Epithelial cell of proximal tubule (primary cell): ENCODE measurements at places on chromosomes 1 and 21. TPM values are rescaled to one million over a fixed set of nuclear protein-coding genes. Genes with fewer than 3 reads are reported as not detected.
A peak's percentile ranks its signal among the peaks of the same experiment; 100 is the strongest.

DNA sequence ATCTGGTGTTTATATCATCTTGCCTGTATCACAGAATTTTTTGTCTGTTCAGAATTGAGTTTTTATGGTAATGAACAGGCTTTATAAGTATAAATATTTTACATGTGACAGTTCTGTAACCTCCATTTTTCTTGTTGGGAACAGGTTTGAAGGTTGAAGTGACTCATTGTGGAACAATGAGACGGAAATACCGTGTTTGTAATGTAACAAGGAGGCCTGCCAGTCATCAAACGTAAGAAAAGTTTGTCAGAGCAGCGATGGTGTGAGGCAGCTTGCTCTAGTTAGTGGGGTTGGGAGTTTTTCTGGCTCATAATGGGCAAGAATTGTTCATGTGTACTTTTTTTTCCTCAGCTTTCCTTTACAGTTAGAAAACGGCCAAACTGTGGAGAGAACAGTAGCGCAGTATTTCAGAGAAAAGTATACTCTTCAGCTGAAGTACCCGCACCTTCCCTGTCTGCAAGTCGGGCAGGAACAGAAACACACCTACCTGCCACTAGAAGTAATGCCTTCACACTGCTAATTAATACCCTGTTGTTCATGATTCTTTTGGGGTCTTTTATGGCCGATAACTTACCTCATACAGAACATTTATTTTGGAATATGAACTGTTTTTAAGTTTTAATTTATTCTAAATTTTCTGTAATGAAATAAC, 75.2 kb upstream of the TEKT2 start:
- DNase-seq = peak; percentile 42

- no peak for DNase-seq
Measured at GRCh38 chr1:193730017-193730416, 543.6 kb upstream of the B3GALT2 start.

DNA sequence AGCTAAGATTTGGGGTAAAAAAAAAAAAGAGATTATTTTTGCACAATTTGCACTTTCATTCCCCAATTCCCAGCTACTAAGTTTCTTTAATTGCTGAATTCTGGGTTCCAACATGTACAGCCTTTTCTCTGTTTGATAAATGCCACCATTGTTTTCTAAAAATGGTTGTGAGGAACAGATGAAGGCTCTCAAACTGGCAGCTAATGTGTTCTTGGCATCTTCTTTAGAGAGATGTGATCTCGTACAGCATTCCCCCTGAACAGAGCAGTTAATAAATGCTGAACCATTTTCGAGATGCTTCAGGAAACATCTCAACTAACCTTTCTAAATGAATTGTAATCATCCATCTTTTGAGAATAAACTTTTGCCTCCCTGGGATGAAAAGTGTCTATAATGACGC, 107.9 kb upstream of the DYNLT5 start:
- no peak for DNase-seq

DNA sequence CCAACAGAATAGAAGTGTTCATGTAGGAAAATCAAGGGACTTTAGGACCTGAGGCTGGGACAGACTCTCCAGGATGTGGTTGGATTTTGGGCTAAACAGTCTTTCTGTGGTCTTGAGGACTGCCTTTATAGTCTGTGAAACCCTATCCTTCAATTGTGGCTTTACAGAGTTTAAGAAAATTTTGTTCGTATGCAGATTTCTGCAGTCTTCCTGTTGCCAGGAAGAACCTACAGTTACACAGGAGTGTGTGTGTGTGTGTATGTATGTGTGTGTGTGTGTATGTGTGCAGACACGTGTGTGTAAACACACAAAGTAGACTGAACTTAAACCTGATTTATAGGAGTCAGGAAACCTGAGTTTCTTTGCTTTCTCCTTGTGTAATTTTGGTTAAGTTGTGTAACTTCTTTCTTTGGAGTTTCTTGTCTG, 22.8 kb downstream of the NEK7 start:
- DNase-seq = no peak

- DNase-seq = no peak
Measured at GRCh38 chr1:236159704-236160539, 17.6 kb downstream of the GPR137B start.

DNA sequence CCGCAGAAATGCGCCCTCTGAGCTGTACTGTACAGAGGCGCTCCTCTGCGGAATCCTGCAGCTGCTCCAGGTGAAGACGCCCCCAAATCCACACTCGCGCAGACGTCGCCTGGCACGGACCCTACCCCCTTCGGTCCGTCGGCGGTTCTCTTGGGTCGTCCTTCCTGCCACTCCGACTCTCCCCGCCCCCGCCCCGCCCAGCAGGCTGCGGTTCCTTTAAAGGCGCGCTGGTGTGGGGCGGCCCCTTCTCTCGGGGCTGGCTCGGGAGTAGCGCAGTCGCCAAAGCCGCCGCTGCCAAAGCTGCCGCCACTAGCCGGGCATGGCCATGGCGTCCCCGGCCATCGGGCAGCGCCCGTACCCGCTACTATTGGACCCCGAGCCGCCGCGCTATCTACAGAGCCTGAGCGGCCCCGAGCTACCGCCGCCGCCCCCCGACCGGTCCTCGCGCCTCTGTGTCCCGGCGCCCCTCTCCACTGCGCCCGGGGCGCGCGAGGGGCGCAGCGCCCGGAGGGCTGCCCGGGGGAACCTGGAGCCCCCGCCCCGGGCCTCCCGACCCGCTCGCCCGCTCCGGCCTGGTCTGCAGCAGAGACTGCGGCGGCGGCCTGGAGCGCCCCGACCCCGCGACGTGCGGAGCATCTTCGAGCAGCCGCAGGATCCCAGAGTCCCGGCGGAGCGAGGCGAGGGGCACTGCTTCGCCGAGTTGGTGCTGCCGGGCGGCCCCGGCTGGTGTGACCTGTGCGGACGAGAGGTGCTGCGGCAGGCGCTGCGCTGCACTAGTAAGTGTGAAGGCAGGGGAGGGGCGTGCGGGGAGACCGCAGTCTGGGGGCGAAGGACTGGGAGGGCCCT, at the start of gene RASSF5:
TSS of gene RASSF5 (plus strand) at position 248 of the 846 bp plus-strand sequence. CDS start at position 320, 72 bp downstream.
- DNase-seq = no peak

Gene HORMAD1
- total RNA-seq = not detected in 2 replicates

DNA sequence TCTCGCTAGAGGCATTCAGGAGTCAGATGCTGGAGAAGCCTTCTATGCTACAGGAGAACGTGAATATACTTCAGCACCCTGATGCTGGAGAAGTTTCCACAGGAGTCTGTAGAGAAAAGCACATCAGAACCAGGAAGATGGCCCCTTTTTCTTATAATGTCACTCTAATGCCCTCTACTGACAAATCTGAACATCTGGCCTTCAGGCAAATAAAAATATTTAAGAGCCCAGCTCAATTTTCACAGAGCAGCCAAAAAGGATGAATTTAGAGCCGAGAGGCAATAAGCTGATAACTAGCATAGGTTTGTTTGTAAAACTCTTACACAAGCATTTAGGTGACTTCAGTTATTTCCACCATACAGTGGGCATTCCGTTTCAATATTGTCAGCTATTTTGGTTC, 3.8 kb upstream of the RRP15 start:
- no peak for DNase-seq

- DNase-seq = no peak
Measured at GRCh38 chr1:94874423-94874822, 52.5 kb downstream of the CNN3 start.

Gene EFNA3
- 1.7 and 2.8 TPM in 2 replicates for total RNA-seq

DNA sequence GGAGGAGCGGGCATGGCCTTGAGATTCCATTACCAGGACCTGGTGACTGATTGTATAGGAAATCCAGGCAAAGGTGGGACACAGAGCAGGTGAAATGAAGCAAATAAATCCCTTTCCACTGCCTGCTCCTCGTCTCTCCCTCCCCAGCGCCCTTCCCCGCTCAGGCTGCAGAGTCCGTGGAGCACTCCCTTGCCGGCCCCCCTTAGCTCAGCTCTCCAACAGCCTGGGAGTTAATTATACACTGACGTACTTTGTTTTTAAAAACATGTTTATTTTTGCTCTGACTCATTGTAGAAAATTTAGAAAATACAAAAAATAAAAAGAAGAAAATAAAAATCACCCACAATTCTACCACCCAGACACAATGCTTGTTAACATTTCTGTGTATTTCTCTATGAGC, 61.7 kb downstream of the LGR6 start:
- DNase-seq = no peak

DNA sequence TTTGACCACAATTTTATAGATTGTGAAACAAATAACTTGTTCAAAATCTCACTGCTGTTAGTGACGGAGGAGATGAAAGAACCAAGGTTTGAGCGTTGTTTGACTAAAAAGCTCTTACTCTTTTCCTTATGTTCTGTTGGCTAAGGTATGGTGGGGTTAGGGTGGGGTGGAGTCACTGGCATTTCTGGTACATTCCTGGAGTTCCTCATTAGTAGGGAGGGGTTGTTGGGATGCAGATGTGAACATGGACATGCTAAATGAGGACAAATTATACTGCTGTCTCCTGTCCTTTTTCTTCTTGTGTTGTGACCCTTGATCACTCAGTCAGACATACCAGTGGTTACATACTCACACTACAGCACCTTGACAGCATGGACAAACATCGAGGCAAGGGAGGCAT, 26.2 kb upstream of the CD1D start:
- DNase-seq = no peak

DNA sequence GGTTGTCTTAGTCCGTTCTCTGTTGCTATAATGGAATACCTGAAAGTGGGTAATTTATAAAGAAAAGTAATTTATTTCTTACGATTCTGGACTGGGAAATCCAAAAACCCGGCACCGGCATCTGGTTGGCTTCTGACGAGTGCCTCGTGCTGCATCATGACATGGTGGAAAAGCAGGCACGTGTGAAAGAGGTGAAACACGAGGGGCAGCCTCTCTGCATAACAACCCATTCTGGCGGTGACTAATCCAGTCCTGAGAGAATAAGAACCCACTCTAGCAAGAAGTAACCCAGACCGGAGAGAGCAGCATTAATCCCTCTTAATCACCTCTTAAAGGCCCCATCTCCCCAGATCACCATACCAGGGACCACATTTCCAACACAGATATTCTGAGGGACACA, 2.7 kb upstream of the EDEM3 start:
- DNase-seq = no peak

Gene NFASC
- 0.29 TPM in 2 replicates for total RNA-seq

Gene ABCG1
- not detected in 2 replicates for total RNA-seq

- no peak for DNase-seq
Measured at GRCh38 chr21:42088148-42088547, 17.0 kb downstream of the UMODL1 start.

DNA sequence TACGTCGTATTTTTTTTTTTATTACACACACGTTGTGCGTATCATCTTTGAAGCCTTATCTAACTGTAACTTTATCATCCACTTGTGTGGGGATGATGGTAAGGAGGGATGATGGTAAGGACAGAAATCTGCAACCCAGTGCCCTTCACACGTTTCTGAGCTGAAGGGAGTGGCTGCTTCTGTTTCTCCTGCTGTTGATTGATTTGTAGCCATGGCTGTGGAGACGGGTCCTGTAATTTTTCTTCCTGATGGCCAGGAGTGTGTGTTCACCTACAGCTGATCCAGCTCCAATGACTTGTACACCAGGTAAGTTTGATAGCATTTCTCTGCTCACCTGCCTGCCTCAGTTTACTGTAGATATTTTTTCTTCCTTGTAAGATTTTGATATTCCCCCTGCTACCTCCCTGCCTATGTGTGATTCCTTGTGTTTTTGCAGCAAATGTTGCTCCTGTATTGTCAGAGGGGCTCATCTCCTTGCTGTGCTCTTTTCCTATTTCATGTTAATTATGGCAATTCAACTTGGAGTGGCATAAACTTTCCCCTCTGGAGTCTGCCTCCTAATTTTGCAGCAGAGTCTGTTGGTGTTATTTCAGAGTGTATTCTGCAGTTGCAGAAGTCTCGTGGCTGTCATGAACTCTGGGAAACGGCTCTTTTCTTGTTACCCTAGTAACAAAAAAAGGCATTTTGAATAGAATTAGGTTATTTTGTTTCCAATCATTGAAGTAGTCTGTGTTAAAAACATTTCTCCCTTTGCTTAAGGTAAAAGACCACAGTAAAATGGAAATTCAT, 64.1 kb downstream of the SH3BGR start:
- no peak for DNase-seq

- DNase-seq = no peak
Measured at GRCh38 chr1:111030590-111030989, 66.9 kb upstream of the LRIF1 start.

Gene ATP5PB
- total RNA-seq = 329 and 351 TPM in 2 replicates

- DNase-seq = no peak
Measured at GRCh38 chr21:39934895-39935294, 67.7 kb downstream of the PCP4 start.

Gene AUNIP
- total RNA-seq = 6.2 and 13.0 TPM in 2 replicates

- no peak for DNase-seq
Measured at GRCh38 chr1:176811511-176812288, 348.7 kb downstream of the PAPPA2 start.

- no peak for DNase-seq
Measured at GRCh38 chr1:114021665-114022099, 42.4 kb downstream of the OLFML3 start.

Gene FAM229A
- 1.7 and 11.7 TPM in 2 replicates for total RNA-seq

Gene FHAD1
- total RNA-seq = 0.35 and 0.43 TPM in 2 replicates

DNA sequence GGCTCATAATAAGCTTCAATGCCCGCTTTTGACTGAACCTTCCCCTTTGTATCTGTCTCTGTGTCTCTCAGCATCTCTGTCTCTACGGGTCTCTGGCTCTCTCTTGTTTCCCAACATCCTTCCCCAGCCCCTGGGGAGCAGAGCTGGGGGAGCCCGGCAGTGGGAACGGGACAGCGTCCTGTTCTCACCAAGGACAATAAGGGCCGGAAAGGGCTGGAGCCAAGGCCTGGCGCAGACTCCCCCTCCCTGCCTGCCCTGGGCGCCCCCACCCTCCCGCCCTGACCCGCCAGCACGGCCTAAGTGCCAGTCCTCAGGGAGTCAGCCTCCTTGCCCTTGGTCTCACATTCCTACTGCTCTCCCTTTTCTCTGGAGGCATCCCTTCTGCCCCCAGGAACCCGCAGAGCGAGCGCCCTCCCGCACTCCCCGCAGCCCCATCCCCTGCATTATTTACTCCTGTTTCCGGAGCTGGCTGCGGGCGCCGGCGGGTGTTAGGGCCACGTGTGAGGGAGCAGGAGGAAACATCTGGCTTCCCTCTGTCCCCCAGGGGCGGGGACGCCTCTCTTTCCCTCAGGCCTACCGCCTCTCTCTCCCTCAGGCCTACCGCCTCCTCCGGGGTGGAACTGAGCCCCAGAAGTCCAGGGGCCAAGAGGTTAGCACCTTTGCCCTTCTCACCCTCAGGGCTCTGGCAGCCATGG, 6.5 kb downstream of the KRTCAP2 start:
- no peak for DNase-seq

DNA sequence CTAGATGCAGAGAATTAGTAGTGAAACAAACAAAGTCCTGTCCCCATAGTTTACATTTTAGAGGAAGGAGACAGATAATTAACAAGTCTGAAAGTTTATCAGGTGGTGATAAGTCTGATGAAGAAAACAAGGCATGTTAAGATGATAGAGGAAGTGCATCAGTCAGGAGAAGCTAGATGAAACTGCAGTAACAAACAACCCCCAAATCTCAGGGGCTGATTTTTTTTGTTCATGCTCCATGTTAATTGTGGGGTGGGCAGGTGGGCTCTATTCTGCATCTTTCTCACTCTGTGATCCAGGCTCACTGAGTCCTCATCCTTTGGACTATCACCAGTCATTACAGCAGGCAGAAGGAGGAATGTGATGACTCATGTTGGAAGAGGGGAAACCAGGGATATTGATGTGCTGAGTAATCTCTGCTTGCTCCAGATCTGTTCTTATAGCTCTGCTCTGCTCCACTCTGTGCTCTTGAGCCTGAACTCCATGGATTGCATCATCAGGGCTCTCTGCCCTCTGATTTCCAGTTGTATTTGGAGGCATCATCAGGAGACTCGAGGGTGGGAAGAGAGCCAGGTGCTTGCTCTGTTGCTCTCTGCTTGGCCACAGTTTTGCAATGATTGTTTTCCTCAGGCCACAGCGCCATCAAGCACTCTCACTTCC, 166.9 kb downstream of the IER5 start:
- peak; percentile 100 for DNase-seq
